ENCODE measurements at places on chromosomes 1 and 21.
A peak's percentile ranks its signal among the peaks of the same experiment; 100 is the strongest.

- no peak for DNase-seq
Observed at GRCh38 chr1:211591980-211592493, 13.1 kb upstream of the SLC30A1 start.

- DNase-seq, result no peak
Observed at GRCh38 chr1:204925701-204926100, 55.0 kb downstream of the NFASC start.

GRCh38 chr1:221117548-221117951, 238.3 kb downstream of the HLX start:
- DNase-seq, result no peak

- no peak for DNase-seq
Observed at GRCh38 chr1:20474996-20475395, 11.0 kb downstream of the CAMK2N1 start.

- peak; percentile 97 for DNase-seq
Observed at GRCh38 chr1:20348326-20348915, 57.7 kb downstream of the VWA5B1 start.

GRCh38 chr1:63116016-63116415, 206.4 kb upstream of the FOXD3 start:
- DNase-seq, result no peak

- DNase-seq, result no peak
Observed at GRCh38 chr21:45974073-45975019, 7.2 kb upstream of the COL6A1 start.

- no peak for DNase-seq
Observed at GRCh38 chr1:211642870-211643269, 32.6 kb downstream of the NEK2 start.

- DNase-seq, result no peak
Observed at GRCh38 chr1:228898582-228898992, 163.3 kb downstream of the RHOU start.

DNA sequence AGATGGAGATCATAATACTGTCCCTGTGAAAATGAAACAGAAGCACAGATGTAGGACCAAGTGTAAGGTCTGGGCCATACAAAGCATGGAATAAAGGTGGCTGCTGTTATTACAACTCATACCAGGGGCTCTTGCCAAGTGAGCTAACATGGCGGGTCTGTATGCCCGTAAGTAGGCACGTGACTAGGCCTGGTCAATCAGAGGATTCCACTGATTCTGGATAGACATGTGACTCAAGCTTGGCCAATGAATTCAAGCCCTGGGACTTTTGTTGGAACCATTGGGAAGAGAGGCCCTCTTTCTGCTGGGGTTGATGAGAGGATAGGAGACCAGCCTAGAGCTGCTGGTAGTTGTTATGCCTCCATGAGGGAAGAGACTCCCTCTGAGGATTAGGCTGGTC, 47.8 kb upstream of the WNT4 start:
- no peak for DNase-seq

Data from DMS 273 treated with DMSO at 0.1 percent for 48 hours (cell line).